Sigmoid colon (tissue), 7 donors: ENCODE measurements at places on chromosomes 1 and 21. TPM values are rescaled to one million over a fixed set of nuclear protein-coding genes. Genes with fewer than 3 reads are reported as not detected.

DNA sequence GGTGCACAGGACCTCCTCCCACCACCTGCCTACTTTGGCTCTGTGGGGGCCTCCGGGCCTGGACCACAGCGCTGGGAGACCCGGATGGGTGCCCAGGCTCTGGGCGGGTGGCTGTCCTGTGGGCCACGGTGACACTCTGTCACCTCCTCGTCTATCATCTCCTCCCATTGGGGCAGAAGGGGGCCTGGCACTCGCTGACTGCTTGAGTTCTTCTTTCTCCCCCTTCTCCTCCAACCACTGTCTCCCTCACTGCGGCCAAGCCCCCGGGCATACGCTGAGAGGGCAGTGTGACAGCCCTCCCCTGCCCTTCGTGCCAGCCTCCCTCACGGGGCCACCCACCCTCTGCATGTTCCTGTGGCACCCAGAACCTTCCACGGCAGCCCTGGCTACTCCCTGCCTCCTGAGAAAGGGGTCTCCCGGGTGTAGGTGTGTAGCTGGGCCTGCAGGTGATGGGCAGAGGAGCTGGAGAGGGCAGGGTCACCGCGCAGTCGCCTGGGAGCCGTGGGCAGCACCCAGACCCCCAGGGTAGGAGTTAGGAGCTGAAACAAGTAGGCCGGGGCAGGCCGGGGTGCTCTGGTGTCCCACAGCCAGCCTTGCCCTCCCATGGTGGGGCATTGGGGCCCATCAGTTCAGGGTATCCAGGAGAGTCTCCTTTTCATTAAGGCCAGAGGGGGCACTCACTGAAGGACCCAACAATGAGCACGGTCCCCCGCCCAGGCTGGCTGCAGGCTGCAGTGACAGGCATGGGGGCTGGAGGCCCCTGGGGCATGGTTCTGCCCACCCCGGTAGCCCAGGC is 9.2 kb upstream of the ARF1 start:
- peaks cover 7% of the 10 kb centered on the region for H3K27me3 ChIP-seq
- no peak overlapping the region for H3K4me3 ChIP-seq
- H3K27ac ChIP-seq = no peak overlapping the region
- DNase-seq = peak; percentile 56

DNA sequence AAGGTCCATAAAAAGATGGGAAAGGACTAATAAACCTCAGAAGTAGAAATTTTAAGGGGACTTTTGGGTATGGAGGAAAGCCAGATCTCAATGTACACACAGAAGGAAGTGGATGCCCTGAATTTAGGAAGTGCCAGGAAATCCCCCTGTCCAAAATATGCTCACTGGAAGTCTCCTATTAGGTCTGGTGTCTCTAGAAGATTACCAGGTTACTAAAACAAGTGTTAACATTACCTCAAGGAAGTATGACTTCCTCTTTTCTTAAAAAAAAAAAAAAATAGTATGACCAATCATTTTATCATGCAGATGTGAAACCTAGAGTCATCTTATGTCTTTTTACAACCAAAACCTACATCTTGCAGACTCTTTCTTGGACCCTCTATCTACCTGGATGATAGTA is 30.7 kb downstream of the CD58 start:
- no peaks in the 10 kb centered on the region for H3K27me3 ChIP-seq
- DNase-seq = no peak
- H3K27ac ChIP-seq = no peak overlapping the region
- H3K36me3 ChIP-seq = peaks cover 20% of the 10 kb centered on the region

Gene IL24
- not detected for total RNA-seq

- no peak overlapping the region for H3K4me3 ChIP-seq
- peaks cover 22% of the 10 kb centered on the region for H3K4me1 ChIP-seq
- no peak for DNase-seq
- peaks cover 9% of the 10 kb centered on the region for H3K36me3 ChIP-seq
- no peak overlapping the region for H3K27ac ChIP-seq
Observed at GRCh38 chr1:35029761-35030160, 2.0 kb downstream of the ZMYM6 start.

Gene WDR64
- not detected for total RNA-seq

- peak overlapping the region; percentile 98 for H3K27ac ChIP-seq
- peak overlapping the region; percentile 77 for H3K4me3 ChIP-seq
- H3K27me3 ChIP-seq = no peaks in the 10 kb centered on the region
- peak; percentile 87 for DNase-seq
Observed at GRCh38 chr1:228082918-228083870, 686 bp downstream of the ARF1 start.

Gene LHX8
- total RNA-seq = not detected

DNA sequence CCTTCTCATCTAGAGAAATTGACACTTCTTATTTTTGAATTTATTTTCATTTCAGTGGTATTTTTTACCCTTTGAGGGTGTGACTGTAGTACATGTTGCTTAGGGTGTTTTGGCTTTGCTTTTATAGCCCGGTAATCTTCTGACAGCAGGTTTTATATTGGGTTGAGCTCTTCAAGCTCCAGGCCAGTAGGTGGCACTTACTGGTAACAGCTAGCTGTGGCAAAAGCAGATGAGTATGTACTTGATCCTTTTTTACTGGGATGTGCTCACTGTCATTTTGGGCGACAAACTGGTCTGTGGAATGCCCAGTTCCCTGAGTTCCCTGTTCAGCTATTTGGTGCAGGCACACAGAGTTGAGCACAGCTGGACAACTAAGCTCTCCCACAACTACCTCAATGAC is 916.2 kb upstream of the B3GALT2 start:
- H3K4me1 ChIP-seq = no peaks in the 10 kb centered on the region
- H3K4me3 ChIP-seq = no peak overlapping the region
- no peak overlapping the region for H3K27ac ChIP-seq
